CD4-positive, alpha-beta memory T cell (primary cell): ENCODE measurements at places on chromosomes 16 and 17.

GRCh38 chr16:86511317-86512161 lies 1.2 kb downstream of the FOXF1 start:
- no peak for DNase-seq

DNA sequence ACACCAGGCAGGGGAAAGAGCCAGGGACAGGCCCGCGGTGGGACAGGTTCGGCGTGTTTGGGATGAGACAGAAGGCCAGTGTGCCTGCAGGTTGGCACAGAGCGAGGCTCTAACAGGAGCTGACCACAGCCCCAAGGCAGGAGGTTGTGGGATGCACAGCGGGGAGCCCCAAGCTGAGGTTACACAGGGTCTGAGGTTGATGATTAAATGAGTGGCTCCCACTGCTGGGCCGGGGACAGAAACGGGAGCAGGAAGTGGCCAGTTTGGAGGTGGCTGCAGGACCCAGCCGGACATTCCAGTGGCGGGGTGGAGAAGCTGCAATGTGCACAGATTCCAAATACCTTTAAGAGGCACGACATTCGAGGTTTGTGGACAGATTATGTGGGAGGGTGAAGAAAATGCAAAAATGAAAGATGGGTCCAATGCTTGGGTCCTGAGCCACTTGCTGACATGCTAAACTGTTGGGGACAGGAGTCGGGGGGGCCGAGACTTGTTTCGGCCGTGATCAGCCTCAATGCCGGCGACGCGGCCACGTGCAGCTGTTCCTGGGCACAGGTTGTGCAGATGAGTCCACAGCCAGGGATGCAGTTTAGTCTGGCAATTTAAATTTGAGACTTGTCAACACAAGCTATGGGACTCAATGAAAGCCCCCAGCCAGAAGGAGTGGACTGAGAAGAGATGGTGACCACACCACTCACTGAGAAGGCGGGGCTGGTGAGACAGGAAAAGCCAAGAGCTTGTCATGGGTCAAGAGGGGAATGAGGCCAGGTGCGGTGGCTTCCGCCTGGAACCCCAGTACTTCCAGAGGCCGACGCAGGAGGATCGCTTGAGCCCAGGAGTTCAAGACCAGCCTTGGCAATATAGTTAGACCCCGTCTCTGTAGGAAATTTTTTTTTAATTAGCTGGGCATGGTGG lies 8.7 kb downstream of the ENPP7 start:
- DNase-seq: no peak

DNA sequence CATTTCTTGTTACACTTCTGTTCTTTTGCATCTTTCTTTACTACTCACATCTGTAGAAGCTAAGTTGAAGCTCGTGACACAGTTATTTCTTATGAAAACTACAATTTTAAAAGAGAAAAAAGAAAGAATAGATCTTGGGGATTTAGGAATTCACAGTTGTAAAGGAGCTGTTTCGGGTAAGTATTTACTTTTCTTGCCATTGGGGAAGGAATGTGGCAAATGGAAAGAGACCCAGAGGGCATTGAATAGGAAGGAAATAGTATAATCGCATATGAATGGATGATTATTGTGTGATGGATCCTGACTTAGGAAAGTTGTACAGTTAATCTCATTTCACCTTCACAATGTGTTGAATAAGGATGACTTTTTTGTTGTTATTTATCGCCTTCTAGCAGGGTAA lies 914.1 kb upstream of the CDH8 start:
- DNase-seq: no peak

- no peak for DNase-seq
These were observed 37.2 kb upstream of the GSE1 start for GRCh38 chr16:85575920-85576319.

DNA sequence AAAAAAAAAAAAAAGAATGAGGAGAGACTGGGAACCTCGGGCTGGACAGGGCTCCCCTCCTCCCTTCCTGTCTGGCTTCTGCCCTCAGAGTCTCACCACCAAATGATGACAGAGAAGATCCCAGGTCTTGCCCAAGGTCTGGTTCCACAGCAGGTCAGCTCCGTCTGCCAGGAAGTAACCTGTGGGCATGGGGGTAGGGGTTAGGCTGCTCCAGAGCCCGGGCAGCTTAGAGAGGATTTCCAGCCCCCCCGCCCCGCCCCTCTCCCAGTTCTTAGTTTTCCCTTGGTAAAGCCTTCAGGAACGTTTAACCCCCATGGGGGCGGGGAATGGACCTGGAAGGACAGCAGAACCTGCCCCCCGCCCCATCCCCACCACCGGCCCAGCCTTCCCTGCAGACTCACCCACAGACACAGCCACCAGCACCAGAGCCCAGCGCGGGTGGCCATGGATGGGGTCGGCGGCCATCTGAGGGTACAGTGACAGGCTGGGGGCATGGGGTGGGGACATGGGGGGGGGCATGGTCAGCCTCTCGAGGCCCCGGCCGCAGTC lies 700 bp downstream of the TLCD2 start:
- DNase-seq: no peak

DNA sequence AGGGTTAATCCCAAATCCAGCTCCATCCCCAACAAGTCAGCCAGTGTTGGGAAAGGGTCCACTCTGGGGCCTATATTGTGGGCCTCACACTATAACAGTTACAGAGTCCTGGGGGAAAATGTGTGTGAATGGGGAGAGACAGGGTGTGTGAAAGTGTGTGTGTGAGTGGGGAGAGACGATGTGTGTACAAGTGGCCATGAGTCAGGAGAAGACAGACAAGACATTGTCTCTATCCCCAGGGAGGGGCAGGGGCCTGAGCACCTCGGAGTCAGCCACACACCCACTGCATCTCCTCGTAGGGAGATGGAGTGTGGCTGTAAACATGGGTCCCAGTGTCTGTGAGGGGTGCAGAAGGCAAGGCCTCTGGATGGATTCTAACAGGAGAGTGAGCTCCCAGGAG lies 2.9 kb downstream of the CRHR1 start:
- no peak for DNase-seq

- no peak for DNase-seq
These were observed 76.7 kb downstream of the RNF213 start for GRCh38 chr17:80337195-80337895.

DNA sequence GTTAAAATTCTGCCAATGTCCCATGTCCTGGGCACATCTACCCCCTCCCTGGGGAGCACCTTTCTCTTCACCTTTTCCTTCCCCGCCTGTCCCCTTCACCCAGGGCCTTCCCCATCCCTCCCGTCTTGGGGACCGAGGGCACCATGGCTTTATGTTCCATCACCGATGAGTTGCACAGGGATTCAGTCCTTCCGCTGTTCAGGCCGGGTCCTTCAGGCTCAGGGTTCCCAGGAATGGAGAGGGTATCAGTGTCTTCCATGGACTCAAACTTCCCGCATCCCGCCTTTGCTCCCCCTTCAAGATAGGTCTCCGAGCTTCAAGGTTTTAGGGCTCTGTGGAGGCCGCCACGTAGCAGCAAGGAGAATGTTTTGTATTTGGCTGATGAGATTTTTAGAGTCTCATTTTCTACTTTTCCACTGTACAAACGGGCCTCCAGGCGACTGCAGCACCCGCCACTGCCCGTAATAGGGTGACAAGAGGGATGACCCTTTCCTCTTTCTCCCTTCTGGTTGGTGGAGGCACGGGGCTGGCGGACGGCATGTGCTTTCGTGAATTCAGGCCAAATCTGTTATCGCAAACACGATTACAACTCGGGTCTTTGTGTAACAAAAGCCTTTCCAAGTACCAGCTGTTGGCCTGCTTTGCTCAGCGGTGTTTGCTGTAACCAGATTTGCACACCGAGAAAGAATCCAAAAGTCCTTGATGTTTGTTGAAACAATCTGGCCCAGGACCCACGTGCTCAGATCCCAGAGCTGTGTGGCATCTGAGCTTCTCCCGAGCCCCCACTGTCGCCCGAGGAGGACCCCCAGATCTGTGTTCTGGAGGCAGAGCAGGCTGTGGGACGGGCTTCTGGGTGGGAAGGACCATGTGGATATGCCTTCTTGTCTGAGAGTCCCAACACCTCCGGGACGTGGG lies 236.3 kb downstream of the SEC14L1 start:
- DNase-seq: no peak

DNA sequence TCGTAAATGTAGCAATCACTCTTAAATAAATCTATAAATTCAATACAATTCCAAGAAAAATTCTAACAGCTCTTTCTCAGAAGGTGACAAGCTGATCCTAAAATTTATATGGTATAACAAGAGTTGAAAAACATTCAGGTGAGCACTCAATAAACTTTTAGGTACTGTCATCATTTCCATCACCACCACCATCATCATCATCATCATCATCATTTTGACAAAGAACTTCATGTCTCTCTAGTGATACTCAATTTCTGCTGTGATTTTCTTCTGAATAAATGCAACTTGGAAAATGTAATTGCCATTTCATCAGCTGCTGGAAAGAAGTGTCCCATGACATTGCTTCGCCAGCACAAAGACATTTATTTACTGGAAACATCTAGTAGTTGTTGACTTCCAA lies 222.9 kb upstream of the IRX5 start:
- no peak for DNase-seq

- no peak for DNase-seq
These were observed 31.3 kb upstream of the GNG13 start for GRCh38 chr16:831571-832413.

DNA sequence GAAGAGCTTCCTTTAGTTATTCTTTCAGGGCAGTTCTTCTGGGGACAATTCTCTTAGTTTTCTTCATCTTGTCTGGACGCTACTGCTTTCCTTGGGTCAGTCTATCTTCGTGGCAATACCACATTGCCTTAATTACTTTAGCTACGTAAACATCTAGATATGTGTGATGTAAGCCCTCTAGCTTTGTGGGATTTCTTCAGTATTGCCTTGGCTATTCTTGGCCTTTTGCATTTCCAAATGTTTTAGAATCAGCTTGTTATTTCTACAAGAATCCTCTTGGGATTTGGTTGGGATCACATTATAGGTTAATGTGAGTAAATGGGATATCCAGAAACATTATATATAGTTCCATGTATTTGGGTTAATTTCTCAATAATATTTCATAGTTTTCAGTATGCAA lies 9.0 kb upstream of the ST6GALNAC2 start:
- DNase-seq: no peak

GRCh38 chr16:54436346-54436745 lies 149.8 kb upstream of the IRX3 start:
- no peak for DNase-seq

DNA sequence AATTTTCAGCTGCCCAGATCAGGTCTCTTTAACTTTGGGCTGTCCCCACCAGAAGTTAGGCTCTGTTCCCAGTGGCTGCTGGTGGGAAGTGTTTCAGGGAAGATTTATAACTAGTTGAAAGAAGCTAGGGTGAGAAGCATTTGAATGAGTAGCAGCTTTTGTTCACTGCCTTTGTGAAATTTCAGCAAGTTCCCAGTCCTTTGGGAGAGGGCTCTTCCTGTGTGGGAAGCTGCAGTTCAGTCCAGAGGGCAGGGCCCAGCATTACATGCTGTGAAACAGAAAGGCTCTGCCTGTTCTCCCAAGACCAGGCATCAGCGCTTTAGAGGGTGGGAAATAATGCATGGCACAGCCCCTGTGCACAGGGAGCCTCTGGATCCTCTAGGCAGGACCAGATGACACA lies 17.8 kb downstream of the PROCA1 start:
- no peak for DNase-seq

GRCh38 chr16:68492543-68493411 lies 44.5 kb upstream of the SMPD3 start:
- DNase-seq: no peak

DNA sequence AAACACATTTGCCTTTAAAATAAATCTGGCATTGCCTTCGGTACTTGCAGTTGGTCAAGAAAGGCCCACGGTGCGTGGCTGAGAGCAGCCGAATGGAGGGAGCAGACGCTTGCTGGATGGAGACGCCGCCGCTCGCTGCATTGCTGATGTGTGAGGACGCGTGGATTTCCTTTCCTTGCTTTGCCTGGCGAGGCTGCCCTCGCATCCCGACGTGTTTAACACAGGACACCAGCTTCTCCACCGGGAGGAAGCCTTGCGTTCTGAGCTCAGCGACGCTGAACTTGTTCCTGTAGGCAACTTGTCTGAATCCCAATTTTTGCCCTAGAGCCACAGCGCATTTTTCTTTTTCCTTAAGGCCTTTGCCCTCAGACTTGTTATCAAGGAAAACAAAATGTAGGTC lies 45.8 kb downstream of the COX4I1 start:
- DNase-seq: no peak

DNA sequence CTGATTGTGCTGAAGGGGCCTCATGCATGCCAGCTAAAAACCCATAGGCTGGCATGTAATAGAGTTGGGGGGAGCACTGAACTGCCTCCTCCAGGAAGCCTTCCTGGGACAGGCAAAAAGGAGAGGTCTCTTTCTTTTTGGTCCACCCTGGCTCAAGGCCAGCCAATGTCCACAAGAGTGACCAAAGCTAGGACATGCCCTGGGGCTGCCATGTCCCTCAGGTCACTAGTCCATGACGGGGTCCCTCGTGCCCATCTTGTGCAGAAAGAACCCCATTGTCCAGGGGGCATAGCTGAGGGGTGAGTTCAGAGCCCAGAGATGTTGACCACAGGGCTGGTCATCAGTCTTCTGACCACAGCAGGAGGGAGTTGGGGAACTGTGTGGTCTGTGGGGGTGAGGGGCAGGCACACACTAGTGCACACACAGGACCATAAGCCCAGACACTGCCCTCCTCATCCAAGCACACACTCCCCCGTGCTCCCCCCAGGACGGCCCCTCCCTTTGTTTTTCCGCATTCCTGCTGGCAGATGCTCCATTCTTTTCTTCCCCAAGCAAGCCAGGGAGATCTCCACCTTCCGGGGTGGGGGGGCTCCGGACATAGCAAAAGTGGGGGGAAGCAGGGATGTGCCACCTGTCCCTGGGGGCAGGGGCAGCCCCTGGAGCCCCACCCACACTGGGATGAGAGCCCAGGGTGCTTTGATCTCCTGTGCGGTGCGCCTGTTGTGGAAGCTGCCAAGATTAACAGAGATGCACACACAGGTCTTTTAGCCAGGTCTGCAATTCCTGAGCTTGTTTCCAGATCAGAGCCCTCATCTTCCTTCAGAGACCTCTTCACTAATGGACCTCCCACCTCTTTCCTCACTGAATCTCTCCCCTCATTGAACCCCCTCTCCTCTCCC lies 25.2 kb upstream of the PHB1 start:
- no peak for DNase-seq

DNA sequence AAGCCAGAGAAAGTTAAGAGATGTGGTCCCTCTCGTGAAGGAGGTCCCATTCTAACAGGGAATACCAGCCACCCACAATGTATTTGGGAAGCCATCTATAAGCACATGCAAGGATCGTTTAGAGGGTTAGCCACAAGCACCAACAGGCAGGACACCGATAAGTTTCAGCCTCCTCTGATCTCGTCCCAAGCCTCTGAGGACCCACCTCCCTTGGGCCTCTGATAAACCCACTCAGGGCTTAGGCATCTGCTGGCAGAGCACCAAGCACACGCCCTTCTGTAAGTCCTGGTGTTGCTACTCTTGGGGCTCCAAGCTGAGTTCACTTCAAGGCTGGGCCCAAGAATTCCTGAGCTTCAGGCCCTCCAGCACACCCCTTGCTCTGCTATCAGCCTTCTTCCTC lies 5.4 kb upstream of the PNPO start:
- no peak for DNase-seq

- no peak for DNase-seq
These were observed 113.2 kb upstream of the TBX2 start for GRCh38 chr17:61286449-61286848.

- DNase-seq: no peak
These were observed 24.7 kb downstream of the CALB2 start for GRCh38 chr16:71383054-71383773.
